IMR-90 (cell line): ENCODE measurements at places on chromosomes 16 and 17. TPM values are rescaled to one million over a fixed set of nuclear protein-coding genes. Genes with fewer than 3 reads are reported as not detected.
A peak's percentile ranks its signal among the peaks of the same experiment; 100 is the strongest.

DNA sequence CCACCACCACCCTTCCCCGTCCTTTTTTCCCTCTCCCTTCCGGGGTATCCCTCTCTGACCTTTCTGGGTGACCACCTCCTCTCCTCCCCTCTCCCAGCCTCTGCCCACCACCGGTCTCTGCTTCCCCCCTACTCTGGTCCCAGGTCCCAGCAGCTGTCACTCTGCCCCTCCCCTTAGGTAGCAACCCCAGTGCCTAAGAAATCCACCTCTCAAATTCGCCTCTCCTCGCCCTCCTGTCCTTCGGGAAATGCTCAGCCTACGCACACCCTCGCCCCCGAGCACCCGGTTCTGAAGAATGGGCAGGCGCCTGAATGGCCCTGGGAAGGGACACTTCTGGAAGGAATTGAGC, 775 bp upstream of the SP6 start:
- no peak for DNase-seq

- DNase-seq: no peak
Observed at GRCh38 chr17:77501101-77501566, 360.4 kb downstream of the SEC14L1 start.

DNA sequence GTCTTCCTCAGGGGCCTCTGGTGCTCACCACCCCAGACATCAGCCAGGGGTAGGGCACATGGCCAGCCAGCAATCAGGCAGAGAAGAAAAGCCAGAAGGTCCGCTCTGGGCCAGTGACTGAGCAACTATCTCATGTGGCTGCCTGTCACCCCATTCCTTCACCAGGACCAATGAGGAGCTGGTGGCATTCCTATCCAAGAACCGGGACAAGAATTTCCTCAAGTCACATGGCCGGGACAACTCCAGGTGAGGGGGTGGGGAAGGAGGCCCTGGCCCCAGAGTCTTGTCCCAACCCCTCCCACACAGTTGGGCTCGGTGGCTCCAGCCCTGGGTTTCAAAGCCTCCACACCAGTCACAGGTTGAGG, 9.4 kb downstream of the XYLT2 start:
- DNase-seq: no peak

- DNase-seq: no peak
Observed at GRCh38 chr17:17922070-17922614, 50.1 kb downstream of the TOM1L2 start.

DNA sequence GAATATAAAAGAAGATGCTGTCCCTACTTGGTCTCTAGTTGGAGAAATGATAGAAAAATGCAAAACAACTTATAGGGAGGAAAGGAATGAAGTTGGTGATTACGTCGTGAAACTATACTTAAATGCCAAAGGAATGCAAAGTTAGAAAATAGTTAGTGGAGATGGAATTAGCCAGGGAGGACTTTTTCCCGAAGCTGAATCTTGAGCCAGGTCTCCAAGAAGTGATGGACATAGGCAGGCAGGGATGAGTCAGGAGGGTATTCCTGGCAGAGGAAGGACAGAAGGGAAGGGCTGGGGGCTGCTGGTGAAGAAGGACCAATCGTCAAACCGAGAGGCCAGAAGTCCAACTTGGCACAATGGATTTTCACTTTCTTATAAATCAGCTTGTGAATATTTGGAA, 1.8 kb downstream of the SNTB2 start:
- peak; percentile 67 for DNase-seq

DNA sequence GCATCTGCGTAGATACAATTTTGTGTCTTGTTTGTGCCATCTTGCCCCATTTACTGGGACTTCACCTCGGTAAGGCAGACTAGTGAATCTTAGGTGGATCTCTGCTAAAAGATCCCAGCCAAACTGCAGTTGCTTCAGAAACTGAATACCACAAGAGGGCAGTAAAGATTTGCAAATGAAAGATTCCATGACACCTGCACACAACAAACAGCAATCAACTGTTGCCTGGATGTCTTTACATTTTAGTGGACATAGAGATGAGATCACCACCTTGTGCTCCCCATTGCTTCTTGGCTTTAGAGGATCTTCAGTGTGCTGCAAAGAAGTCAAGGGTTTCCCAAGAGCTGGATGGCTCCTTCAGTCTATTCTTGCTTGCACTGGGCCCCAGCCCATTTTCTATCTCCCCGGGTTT, 119.2 kb upstream of the CACNG5 start:
- DNase-seq: peak; percentile 75

DNA sequence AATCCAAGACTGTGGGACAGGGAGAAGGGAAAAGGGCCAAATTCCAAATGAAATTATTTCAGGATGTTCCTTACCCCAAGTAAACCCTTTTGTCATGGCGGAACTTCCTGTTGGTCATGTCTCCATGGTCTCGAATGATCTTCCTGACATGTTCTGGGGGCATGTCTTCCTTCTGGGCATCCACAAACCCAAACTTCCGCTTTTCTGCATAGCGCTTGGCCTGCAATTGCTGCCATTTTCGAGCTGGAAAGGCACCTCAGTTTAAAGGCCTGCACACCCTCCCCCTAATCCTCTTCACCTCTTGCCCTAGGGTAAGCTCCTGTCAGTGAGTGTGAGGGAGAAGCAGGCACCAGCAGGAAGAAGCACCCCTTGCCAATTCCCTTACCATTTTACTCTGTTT, 1.2 kb downstream of the PRPF8 start:
- no peak for DNase-seq

DNA sequence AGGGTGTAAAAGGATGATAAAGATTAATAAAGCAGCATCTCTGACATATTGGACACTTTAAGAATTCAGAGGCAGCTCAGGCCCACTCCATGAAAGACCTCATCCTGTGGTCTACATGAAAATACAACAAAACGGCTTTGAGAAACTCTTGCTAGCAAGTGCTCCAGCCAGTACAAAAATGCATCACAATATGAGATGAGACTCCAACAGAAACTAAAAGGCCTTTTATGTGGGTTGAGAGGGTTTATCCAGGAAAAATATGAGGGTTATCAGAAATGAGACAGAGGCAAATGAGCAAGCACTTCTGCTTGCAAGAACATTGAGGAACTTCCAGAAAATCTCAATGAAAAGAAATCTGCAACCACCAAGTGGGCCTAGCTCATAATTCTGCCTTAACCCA, 65.7 kb downstream of the LITAF start:
- no peak for DNase-seq

- no peak for DNase-seq
Observed at GRCh38 chr17:33602981-33603380, 309.9 kb upstream of the ASIC2 start.

DNA sequence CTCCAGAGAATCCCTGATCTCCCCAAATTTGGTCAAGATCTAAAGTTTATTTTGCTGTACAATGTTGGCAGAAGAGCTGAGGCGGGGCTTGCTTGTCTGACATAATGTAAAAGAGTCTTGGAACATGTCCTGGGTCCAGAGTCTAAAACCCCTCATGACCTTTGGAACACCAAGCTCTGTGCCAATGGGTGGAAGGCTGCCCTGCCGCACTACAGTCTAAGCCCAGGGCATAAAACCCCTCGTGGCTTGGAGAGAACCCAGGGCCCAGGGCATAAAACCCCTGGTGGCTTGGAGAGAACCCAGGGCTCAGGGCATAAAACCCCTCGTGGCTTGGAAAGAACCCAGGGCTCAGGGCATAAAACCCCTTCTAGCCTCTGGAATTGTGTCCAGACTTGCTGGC, 36.7 kb downstream of the CCDC57 start:
- no peak for DNase-seq

DNA sequence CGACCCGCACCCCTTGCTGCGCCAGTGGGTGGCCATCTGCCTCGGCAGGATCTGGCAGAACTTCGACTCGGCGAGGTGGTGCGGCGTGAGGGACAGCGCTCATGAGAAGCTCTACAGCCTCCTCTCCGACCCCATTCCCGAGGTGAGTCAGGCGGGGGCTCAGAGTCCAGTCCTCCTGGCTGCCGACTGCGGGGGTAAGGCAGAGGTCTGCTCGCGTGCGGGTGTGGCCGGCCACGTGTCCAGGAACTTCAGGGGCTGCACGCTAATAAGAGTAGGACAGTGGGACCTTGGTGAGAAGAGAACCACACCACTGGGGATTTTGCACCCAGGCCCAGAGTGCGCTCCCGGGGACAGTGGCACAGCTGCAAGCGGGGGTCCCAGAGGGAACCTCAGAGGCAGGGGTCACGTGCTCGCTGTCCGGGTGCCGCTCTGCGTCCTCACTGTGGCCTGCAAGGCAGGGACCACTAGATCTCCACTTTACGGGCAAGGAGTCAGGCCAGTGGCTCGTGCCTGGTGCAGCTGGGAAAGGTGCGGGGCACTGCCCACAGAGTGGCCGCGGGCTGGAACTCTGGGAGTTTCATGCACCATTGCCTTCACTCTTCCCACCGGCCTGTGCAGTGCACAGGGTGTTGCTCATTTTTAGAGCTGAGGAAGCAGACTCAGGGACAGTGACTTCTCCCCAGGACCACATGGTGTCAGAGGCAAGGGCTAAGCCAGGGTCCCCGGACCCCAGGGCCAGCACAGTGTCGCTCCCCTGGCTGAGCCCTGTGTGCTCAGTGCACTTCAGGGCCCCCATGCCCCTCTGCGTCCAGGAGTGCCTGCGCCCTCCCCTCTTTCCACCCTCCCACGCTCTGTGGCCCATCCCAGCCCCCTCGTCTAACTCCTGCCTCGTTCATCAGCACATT, 107.6 kb upstream of the CHMP6 start:
- DNase-seq: no peak

- no peak for DNase-seq
Observed at GRCh38 chr16:70644763-70645597, 1.4 kb upstream of the IL34 start.

- DNase-seq: no peak
Observed at GRCh38 chr16:76059701-76060100, 217.5 kb upstream of the CNTNAP4 start.

The DNAAF1 gene
- not detected in 2 replicates for total RNA-seq

The RCVRN gene
- not detected in 2 replicates for total RNA-seq

The HOXB9 gene
- total RNA-seq: under 0.01 TPM in 1 of 2 replicates, not detected in the other

The SYT17 gene
- not detected in 2 replicates for total RNA-seq
